DMS53 (cell line): ENCODE measurements at places on chromosomes 13 and 19.
A peak's percentile ranks its signal among the peaks of the same experiment; 100 is the strongest.

- peak; percentile 2 for DNase-seq
These were observed 291.0 kb downstream of the ENOX1 start for GRCh38 chr13:43495732-43496131.

DNA sequence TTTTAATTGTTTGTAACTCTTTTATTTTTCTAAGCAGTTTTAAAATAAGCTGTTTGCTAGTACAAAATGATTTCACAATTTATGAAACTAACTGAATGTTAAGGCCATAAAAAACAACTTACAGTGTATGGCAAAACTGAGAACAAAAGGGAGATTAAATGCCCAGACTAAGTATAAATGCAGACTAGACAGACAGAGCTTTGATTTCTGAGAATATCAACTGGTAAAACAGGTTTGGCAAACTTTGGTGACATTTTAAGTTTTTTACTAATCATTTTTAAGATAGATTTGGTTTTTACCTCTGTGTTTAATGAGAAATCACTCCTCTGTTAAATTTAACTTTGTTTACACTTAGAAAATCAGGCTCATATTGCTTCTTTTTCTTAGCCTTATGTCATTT, 127.5 kb upstream of the KLF5 start:
- DNase-seq = no peak

GRCh38 chr13:90329641-90330040, 1017.8 kb upstream of the MIR17HG start:
- no peak for DNase-seq

DNA sequence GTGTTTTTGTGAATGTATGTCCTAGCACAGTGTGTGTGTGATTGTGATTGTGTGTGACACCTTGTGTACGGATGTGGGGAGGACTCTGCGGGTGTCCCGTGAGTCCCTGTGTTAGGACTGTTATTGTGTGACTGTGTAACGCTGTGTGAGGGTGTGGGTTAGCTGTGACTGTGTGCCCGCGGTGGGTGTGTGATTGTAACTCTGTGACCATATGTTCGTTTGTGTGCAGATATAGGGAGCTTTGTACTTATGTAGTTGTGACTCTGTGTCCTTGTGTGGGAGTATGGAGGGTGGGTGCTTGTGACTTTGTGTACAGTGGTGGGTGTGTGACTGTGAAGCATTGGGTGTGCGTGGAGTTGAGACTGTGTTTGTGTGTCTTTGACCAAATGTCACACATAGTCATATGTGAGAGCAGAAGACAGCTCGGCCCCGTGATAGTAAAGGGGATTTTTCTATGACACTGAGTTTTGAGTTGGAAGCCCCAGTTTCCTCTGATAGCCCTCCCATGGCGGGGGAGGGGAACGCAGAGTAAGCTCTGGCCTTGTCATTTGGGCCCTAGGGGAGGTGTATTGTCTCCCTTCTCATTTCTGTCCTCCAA, 949 bp upstream of the ZNF260 start:
- DNase-seq = peak; percentile 70

DNA sequence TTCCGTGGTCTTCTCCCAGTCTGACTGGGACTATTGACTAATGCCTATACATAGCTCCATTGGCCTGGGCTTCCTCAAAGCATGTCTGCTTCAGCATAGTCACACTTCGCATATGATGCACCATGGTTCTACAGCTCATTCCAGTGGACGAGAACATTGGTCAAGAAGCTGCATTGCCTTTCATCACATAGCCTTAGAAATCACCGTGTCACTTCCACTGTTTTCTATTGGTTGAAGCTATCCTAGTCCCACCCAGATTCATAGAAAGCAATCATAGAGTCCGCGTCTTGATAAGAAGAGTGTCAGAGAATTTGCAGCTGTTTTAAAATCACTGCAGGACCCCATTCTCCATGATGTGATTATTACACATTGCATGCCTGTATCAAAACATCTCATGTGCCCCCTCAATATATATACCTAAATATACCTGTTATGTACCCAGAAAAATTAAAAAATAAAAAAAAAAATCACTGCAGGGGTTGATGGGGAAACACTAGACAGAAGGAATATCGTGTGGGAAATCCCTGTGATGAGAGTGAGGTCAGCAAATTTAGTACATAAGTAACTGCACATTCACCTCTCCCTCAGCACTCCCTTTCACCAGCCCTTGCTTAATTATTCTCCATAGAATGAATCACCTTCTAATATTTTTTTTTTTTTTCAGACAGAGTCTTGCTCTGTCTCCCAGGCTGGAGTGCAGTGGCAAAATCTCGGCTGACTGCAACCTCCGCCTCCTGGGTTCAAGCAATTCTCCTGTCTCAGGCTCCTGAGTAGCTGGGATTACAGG, 2.2 kb upstream of the ARHGAP33 start:
- peak; percentile 53 for DNase-seq

GRCh38 chr19:46748325-46749109, 2.3 kb upstream of the STRN4 start:
- DNase-seq = peak; percentile 68

- DNase-seq = peak; percentile 41
These were observed at the start of gene EDNRB for GRCh38 chr13:77918391-77919245. Gene EDNRB (minus strand): TSS chr13:77918831. CDS start chr13:77918573, 258 bp downstream.

DNA sequence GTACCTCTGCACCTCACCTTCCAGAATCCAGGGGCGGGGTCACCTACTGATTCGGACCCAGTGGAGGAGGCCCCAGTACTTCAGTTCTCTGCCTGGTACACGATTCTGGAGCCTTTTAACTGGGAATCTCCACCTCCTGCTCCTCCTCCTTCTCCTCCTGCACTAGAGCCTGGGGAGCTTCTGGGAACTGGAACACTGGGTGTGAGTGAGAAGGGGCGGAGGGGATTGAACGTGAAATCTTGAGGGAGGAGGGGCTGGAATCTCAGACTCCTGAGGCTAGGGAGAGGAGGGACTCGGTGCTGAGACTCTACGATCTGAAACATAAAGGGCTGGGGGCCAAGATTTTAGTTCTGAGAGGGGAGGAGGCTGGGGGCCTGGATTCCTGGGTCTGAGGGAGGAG, at the start of gene KLK8:
Gene KLK8 (minus strand): TSS at position 90 of the 400 bp plus-strand sequence. CDS start 437 bp downstream, outside the sequence.
- DNase-seq = no peak

DNA sequence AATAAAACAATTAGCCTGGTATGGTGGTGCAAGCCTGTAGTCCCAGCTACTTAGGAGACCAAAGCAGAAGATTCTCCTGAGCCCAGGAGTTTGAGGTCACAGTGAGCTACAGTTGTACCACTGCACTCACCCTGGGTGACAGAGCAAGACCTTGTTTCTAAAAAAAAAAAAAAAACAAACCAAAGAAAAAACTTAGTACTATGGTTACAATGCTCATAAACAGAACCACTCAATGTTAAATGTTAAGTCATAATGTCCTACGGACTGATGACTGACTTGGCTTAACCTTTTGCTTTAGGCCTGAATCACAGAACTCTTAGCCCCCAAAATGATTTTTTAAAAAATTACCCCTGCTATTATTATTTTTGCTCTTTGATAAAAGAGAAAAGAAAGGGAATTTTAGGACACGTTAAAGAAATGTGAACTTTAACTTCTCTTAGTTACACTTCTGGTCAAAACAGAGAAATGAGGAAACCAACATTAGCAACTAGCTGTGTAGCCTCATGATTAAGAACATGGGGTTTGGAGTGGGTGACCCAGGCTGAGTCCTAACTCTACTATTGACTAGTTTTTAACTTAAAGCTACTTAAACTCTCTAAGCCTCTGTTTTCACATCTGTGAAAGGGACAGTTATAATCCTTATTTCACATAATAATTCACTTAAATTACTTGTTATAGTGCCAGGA, 13.7 kb upstream of the ELF1 start:
- DNase-seq = no peak

DNA sequence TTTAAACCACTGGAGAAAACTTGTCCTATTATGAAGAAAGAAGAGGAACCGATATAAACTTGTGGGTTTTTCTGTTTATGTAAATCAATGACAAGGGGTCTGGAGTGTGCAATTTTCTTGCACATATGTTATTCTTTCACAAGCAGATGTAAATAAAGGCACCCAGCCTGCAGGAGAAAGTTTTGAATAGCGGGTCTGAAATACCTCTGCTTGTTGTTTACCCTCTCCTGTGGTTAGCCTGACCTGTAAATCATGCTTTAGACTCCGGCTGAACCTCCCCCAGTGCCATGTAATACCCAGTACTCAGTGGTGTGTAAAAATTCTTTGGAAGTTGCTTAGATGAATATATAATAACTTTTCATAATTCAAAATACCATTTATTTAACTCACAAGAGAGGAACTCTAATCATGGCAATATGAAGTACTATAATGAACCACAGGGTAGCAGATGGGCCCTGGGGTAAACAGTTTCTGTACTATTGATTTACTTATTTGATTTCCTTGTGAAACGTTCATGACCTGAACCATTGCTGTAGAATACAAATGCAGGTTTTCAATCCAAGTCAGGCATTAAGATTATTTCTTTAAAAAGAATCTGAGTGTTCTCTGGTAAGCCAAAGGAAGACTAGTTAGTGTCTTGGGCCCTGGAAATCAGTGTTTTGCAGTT, 245.1 kb downstream of the LMO7 start:
- no peak for DNase-seq

DNA sequence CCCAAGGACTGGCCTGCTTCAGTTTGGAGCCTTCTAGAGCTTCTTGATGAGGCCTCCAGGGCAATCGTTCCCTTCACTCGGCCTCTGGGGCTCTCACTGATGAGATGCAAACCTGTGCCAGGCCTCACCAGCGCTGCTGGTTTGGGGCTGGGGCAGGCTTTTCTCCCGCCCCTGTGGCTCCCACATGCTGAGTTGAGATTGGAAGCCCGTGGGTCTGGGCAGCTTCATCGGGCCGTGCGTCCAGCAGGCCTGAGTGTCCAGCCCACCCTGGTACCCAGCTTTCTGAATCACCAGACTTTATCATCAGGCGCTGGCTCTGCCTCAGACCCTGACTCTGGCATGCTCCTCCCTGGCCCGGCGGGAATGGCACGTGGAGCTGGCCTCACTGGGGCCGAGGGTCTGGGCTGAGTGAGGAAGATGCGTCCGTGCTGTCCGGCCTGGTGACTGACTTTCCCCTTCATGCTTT, 4.3 kb downstream of the CALM3 start:
- DNase-seq = no peak

- no peak for DNase-seq
These were observed 26.2 kb upstream of the ATP8A2 start for GRCh38 chr13:25345576-25345975.

DNA sequence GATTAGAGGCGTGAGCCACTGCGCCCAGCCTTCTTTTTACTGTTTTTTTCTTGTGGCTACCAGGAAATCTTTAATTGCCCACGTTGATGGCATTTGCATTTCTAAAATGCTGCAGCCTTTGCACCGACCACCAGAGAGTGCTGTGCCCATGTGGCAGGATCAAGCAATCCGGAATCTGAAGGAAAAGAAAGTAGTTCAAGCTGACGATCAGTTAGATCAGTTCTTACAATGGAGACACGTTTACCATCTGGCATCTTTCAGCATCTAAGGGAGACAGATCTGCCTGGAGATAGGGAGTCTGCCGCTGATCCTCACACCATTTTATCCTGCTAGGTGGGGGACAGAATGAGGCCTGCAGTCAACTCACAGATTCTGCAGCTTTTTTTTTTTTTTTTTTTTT, 19.9 kb downstream of the TINCR start:
- DNase-seq = peak; percentile 60

GRCh38 chr13:52862358-52863206, 14.1 kb upstream of the PCDH8 start:
- DNase-seq = peak; percentile 69

- peak; percentile 18 for DNase-seq
These were observed 12.9 kb upstream of the TMEM255B start for GRCh38 chr13:113746143-113746525.

GRCh38 chr13:107450431-107450830, 764.9 kb downstream of the LIG4 start:
- no peak for DNase-seq

- DNase-seq = peak; percentile 37
These were observed 161.5 kb downstream of the MZT1 start for GRCh38 chr13:72565893-72566292.

DNA sequence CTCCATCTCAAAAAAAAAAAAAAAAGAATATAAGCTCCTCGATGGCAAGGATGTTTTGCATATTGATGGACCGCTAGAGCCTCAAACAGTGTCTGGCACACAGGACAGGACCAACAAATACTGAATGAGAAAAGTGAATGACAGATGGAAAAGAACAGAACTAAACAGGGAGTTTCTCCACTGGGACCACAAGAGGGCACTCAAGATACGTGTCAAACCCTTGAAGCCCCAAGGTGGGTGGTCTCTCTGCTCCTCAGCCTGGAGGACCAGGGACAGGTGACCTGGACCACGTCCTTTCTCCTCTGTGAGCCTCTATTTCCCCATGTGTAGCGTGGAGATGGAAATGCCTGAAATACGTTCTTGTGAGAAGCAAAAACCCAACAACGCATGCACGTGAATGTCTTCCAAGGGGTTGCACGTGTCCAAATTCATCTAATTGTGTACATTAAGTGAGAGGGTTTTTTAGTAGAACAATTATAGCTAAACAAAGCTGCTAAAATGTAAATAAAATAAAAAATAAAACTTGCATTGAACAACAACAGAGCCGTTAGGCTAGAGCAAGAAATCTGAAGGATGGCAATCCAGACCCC, 5.7 kb upstream of the CDC42EP5 start:
- DNase-seq = peak; percentile 58

GRCh38 chr19:45960595-45961235, 12.9 kb downstream of the NOVA2 start:
- DNase-seq = peak; percentile 31

- no peak for DNase-seq
These were observed 1227.1 kb downstream of the SLITRK1 start for GRCh38 chr13:82654861-82655855.
